GM12878 (cell line): ENCODE measurements at places on chromosomes 1 and 21.

- peak; percentile 13 for DNase-seq
Observed at GRCh38 chr1:219566951-219567947, 45.7 kb downstream of the ZC3H11B start.

- no peak for DNase-seq
Observed at GRCh38 chr1:160905617-160905989, 20.6 kb upstream of the ITLN1 start.

GRCh38 chr1:239139801-239140200 lies 246.6 kb upstream of the CHRM3 start:
- no peak for DNase-seq

GRCh38 chr1:61184040-61184713 lies 101.8 kb downstream of the NFIA start:
- no peak for DNase-seq

DNA sequence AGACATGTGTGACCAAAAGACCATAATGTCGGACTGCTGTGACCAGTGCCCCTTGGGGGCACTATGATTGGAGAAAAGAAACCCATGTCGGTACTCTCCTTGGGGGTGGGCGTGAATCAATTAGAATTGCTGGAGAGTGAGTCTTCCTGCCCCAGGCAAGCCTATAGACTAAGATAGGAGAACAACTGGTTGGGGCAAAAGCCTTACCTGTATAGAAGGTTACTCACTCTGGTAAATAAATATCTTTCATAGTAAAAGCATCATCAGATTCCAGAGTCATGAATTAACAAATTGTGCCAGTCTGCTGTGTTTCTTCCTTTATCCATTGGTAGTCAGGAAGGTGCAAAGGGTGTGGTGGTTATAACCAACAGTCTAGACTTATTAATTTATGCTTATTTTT lies 2.9 kb upstream of the PTGFRN start:
- no peak for DNase-seq

GRCh38 chr1:169124459-169124858 lies 18.0 kb downstream of the ATP1B1 start:
- no peak for DNase-seq

DNA sequence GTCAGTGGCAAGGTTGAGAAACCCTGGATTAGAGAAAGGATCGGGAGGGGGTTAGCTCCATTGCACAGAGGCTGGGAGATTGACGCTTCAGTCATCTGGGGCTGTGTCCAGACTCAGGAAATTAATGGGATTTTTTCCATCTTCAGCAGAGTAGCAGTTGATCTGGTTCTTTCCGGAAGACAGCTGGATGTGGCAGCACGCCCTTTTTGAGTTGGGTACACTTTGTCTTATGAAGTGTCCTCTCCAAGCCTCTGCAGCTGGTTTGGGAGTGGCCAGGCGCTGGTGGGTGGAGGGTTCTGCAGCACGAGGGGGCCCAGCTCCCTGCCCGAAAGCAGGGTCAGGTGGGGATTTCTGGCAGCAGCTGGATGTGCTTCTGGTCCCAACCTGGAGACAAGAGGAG lies 95.1 kb downstream of the TAS1R2 start:
- DNase-seq, result no peak

GRCh38 chr1:83799594-83799993 lies 199.3 kb downstream of the TTLL7 start:
- DNase-seq, result no peak

DNA sequence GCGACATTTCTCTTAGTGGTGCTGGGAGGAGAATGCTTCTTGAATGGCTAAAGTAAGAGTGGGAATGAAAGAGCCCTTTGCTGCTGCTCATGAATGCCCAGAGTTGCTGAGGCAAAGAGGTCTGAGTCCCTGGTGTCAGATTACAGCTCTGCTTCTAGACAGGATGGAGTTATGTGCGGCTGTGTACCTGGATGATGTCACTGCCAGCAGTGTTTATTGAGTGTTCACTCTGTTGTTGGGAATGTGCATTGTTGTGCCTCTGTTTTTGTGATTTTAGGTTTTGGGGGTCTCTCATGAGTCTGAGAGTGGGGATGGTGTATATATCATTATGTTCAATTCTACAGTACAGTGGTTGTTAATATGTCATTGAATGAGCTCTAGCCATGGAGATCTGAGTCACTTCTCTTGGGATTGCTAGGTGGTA lies 2.7 kb downstream of the CDC14A start:
- no peak for DNase-seq

DNA sequence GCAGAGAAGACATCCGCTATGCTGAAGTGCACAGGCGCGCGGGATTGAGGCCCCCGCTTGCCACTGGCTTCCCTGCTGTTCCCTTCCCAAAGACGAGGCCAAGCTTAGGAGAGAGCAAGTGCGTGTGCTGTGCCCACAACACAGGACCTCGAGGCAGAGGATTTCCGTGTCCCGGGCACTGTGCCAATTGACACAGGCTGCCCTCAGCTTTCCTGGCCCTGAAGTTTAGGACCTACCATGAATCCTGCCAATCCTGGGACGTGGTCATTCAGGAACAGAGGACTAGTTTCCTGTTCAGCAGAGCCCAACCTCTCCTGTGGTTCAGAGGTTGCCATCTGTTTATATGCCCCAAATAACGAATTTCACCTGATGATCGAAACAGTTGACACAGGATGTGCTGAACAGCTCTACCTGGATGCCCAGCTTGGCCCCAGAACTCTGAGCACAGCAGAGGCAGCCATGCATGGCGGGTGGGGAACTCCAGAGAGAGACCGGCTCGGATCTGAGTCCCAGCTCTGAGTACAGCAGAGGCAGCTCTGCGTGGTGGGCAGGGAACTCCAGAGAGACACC lies 22.0 kb downstream of the SLC37A1 start:
- peak; percentile 81 for DNase-seq

GRCh38 chr1:238767321-238767720 lies 619.0 kb upstream of the CHRM3 start:
- no peak for DNase-seq

GRCh38 chr1:228194436-228194835 lies 13.4 kb upstream of the OBSCN start:
- DNase-seq, result no peak

- DNase-seq, result no peak
Observed at GRCh38 chr1:232773752-232774151, 31.5 kb upstream of the MAP10 start.

GRCh38 chr1:201452866-201453265 lies 16.1 kb downstream of the PHLDA3 start:
- DNase-seq, result no peak

GRCh38 chr1:59568158-59568935 lies 246.4 kb upstream of the HOOK1 start:
- no peak for DNase-seq

DNA sequence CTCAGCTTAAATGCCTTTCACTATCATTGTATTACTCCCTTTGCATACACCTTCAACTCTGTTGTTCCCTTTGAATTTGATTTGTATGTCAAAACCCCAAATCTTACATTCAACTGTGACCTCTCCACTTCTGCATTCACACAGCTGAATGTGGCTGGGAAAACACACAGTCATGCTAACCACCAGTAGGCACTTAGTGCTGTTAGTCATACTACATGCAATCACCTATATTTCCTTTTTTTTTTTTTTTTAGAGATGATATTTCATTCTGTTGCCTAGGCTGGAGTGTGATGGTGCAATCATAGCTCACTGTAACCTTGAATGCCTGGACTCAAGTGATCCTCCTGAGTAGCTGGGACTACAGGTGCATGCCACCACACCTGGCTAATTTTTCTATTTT lies 16.2 kb downstream of the BTBD8 start:
- no peak for DNase-seq

DNA sequence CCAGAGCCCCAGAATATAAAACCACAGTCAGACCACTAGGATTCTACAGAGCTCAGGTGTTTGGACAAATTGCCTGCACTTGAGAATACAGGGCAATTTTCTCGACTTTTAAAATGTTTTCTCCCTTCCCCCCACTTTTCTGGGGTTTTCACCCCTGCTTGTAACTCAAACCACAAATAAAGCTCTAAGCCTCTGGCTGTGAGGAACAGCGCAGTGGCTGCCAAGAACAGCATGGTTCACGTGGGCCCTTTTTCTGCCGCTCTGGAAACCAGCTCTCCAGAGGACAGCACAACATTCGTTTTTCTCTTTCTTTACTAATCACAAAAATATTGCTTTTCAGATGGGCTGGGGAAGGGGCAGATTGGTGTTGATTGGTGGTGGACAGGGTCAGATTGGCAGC lies 102.2 kb upstream of the JUN start:
- DNase-seq, result no peak

DNA sequence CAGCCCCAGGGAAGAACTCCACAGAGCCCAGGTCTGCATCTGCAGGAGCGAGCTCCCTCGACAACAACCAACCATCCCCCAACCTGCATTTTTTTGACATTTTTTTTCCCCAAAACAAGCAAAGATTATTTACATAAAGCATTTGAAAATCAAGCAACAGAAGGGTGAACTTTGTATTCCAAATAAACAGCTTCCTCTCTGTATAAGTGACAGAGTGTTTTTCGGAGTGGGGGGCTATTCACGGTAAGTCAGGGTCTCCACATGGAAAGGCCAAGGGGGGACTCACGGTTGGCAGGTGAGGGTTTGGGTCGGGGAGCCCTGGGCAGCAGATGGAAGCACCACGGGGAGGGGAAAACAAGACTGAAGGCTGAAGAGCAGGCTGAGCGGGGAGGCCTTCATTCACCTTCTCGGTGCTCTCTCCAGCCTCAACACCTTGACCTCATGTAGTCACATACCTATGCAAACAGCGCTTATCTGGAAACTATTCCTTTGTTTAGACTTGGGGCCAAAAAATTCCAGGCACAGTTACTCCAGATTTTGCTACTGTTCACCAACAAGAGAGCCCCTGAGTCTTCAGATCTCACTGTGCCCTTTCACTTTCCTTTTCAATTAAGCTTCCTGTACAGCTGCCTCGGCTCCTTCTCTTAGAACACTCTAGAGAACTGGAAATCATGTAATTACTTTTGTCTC lies 27.6 kb downstream of the C2CD2 start:
- DNase-seq, result peak; percentile 68

GRCh38 chr1:39737546-39738169 lies 1.0 kb upstream of the PPIE start:
- DNase-seq, result no peak

DNA sequence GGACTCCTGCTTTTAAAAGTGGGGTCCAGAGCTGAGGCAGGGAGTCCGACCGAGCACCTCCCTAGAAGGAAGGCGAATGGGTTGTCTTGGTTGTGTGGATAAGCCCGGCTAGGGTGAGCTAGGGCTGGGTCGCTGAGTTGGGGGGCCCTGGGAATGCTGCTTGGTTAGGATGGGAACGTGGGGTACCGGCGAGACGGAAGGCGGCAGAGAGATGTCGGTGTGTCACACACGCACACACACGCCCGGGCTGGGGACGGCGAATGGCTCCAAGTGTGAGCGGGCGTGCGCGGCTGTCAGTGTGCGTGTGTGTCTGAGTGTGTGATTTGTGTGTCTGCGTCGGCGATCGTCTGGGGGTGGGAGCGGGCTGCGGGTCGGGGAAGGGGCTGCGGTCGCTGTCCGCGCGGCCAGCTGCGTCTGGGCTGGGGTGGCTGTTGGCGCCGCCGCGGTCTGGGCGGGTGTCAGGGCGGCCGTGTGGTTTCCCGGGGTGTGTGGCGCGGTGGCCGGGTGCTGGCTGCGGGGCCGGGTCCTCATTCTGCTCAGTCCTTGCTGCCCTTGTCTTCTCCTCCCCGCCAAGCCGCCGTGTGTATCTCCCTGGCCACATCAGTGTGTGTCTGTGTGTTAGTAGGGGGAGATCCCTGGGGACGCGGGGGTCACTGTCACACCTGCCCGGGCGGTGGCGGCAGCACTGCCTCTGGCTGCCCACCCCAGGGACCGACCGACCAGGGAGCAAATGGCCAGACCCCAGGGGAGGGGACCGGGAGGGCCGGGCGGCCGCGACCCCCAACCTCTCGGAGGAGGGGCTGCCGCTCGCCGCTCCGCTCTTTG lies 1.1 kb downstream of the EFNA3 start:
- no peak for DNase-seq

DNA sequence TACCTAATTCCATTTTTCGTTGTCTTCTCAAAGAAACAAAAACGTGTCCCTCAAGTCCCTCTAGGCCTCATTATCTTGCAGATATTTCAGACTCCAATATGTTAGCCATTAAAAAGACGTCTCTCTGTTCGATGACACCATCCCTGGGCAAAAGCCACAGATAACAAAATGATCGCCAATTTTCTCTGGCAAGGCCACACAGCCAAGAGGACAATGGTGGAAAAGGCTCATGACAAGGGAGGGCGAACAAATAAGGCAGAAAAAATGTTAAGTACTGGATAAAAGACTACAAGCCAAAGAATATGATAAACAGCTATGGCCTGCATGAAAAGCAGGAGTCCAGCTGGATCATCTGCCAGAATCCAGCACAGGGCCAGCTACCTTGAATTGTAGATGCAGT lies 82.9 kb downstream of the TBX15 start:
- no peak for DNase-seq

DNA sequence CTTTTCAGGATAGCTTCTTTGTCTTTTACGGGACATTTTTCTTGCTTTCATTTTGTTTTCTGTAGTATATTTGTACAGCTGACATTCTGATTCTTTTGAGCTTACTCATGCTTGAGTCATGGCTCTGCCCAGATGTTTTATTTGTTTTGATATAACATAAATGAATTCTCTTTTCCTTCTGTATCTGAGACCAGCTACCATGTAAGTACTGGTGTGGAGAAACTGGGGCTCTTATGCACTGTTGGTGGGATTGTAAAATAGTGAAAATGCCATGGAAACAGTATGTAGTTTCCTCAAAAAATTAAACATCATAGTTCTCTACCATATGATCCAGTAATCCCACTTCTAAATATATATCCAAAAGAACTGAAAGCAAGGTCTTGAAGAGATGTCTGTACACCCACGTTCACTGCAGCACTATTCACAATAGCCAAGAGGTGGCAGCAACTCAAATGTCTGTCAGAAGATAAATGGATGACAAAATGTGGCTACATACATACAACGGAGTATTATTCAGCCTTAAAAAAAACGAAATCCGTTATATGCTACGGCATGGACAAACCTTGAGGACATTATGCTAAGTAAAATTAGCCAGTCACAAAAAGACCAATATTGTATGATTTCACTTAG lies 61.4 kb downstream of the EIF2B3 start:
- DNase-seq, result no peak

DNA sequence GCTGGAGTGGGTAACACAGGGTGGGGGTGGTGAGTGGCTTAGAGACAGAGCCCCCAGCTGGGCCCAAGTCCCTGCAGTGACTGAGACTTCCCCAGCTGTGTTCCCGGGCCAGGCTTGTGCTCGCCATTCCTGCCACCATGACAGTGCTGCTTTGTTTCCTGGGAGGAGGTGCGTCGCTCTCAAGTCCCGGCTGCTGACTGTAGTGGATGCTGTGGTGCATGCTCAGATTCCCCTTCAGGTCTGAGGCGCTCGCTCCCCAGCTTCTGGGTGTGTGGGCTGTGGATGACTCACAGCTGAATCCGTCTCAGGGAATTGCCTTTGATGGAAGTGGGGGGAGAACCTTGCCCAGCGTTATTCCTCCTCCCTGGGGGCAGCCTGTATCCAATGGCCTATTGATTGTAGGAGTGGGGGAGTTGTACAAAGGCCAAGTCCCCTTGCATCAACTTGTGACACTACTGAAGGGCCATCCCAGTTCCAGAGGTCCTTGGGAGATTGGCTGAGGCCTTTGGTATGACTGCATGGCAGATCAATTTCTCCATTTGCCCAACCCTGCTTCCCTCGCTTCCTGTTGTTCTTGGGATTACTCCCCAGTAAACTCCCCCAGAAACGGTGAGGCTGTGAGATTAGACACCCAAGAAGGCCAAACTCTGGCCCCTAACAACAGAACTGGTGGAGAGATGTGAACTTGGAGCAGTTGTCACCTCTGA lies 17.8 kb upstream of the POU3F1 start:
- DNase-seq, result no peak
